ENCODE measurements at places on chromosomes 12 and 14.

- DNase-seq = no peak
Observed at GRCh38 chr14:78251308-78251707, 81.1 kb downstream of the NRXN3 start.

DNA sequence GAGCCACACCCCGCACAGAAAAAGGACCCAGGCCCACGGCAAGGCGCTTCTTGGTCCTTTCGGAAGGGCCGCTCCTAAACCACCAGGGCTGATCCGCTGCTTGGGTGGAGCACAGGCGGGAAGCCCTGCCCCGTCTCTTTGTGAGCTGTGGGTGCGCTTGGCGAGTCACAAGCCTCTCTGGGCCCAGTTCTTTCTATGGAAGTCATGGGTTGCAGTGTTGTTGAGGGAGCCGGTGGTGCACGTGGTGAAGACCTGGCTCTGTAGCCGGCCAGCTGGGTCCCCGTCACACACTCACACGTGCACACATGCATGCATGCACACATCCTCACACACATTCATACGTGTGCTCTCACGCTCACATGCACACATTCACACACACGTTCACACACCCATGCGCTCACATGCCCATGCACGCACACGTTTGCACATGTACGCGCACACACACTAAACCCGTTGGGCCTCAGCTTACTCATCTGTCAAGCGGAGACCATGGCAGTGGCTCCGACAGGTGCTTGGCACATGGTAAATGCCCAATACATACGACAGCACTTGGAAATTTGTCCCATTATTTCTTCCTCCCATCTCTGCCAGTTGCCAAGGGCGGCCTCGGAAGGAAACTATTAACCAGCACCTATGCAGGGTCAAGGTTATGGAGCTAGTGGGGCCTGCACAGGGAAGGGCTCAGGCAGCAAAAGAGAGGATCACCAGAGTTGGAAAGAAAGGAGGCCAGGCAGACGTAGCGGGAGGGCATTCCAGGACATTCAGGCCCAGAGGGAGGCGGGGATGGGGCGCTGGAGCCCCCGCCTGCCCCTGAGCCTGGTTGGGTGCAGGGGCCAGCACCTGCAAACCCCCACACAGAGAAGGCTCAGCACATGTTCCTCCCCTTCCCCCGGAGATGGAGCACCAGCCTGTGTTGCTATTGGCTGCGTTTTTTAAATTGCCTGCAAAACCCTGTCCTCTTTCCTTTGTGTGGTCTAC lies 96.9 kb downstream of the SETD3 start:
- no peak for DNase-seq

- DNase-seq = no peak
Observed at GRCh38 chr12:48973941-48974673, 2.6 kb upstream of the WNT10B start.

GRCh38 chr14:94592457-94592856 lies 11.2 kb downstream of the SERPINA5 start:
- no peak for DNase-seq

GRCh38 chr12:27965966-27966365 lies 6.6 kb downstream of the PTHLH start:
- DNase-seq = no peak

- DNase-seq = no peak
Observed at GRCh38 chr12:75933101-75933500, 98.5 kb downstream of the PHLDA1 start.

DNA sequence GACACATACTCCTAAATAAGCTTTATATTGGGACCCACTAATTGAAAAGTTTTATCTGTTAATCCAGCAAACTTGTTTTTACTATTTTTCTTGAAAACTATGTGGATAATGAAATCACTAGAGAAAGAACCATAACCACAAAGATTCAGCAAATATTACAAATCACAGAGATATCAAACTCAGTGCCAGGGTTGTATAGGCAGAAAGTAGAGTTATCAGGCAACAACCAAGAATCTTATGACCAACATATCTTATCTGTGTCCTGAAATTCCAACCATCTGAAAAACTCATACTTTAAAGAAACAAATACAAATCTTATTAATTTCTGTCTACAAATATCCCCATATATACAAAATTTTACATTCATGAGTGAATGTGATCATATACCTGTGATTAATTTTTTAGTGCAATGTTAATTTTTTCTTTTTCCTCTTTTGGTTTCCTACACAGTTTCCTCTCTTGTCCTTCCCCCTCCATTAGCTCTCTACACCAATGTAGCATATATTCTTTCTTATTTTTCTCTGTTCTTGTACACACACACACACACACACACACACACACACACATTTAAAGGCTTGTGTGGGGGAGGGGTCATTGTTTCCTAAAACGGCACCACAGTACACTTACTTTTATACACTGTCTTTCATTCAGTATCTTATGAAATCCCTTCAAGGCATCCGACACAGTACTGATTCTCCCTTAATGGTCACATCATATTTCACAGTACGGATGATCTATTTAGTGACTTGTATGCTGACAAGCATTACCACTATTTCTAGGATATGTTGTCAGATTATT lies 18.6 kb downstream of the AMN1 start:
- DNase-seq = no peak

DNA sequence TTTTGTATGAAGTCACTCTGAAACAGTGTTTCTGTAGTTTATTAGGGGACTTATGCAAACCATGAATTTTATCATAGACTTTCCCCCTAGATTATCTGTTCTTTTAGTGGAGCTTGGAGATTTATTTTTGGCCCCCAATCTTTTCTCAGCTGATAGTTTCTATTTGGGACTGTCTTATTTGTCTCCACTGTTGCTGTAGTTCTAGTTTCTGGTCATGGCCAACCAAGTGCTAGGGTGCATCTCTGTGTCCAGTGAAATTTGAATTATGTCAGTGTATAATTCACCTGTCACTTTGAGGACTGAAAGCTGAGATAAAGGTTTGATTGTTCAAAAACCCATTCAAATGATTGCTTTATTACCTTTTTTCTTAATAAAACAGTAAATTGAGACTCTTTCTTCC lies 61.3 kb downstream of the KTN1 start:
- no peak for DNase-seq
